ENCODE measurements at places on chromosomes 7 and 10.

DNA sequence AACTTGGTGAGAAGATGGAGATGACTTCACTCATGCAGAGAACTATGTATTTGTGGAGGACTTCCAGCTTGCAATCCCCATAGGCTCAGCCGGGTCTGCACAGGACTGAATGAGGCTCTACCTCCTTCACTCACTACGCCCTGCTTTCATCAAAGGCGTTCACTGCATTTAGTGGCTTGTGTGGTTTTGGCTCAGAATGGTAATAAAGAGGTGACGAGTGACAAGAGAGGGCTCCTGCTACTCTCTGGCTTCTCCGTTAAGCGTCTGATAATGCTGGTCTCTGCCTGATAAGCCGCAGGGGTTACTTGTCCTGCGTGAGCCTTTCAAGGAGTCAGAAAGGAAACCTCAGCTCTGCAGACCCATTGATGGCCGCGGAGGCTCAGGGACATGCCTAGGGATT lies 343.4 kb downstream of the PRPF18 start:
- no peak for DNase-seq

GRCh38 chr10:131843881-131844284 lies 56.9 kb upstream of the PPP2R2D start:
- no peak for DNase-seq

GRCh38 chr7:122887198-122887597 lies 938 bp upstream of the CADPS2 start:
- peak; percentile 92 for DNase-seq

DNA sequence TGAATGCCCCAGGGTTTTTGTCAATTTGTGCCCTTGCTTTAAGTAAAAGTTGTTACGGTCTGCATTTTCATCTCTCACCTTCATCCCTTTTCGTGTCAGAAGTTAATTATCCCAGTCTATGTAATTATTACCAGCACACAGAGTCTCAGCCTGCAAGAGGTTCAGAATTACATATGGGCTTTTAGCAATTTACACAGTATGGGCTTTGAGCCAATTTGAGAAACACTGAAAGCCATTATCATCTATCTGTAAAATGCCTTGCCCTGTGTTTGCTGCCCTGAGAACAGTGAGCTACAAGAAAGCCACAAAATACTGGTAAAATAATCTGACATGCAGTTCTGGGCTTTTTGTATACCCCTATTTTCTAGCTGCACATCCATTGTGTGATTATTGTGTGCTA lies 125.6 kb upstream of the STEAP4 start:
- DNase-seq: no peak

DNA sequence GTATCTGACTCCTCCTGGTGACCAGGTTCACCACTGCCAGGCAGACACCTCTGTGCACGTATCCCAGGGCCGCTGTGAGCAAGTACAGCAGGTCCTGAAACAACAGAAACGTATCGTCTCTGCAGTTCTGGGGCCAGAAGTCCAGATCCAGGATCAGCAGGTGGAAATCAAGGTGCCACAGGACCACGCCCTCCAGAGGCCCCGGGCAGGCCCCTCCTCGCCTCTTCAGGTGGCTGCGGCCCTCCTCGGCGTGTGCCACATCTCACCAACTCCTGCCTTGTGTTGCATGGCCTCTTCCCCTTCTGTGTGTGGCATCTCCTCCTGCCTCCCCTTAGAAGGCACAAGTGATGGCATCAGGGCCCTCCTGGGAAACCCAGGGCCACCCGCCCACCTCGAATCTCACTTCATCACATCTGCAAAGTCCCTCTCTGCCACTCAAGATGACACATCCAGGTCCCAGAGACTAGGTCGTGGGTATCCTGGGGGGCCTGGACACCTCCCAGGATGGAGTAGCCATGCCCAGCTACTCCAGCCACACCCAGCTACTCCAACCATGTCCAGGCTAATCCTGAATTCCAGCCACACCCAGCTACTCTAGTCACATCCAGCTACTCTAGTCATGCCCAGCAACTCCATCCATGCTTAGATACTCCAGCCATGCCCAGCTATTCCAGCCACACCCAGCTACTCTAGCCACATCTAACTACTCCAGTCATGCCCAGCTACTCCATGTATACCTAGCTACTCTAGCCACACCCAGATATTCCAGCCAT lies 52.6 kb upstream of the DNAAF5 start:
- no peak for DNase-seq

GRCh38 chr10:63103971-63104409 lies 29.1 kb upstream of the NRBF2 start:
- no peak for DNase-seq

DNA sequence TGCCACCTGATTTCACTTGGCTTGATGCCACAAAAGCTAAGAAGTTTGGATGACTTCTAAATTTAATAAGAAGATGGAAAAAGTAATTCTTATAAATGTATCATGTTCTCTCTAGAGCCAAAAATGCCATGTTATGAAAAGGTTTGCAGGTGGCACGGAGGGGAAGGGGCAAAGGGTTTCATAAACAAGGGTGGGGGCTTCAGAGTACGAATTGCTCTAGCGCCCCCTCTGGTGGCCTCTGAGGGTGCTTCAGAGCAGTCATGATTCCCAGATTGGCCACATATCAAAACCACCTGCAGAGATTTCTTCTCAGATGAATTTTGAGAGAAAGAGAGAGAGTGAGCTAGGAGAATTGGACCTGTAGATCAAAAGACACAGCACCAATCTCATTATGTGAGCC lies 208.6 kb upstream of the YAE1 start:
- DNase-seq: peak; percentile 37

DNA sequence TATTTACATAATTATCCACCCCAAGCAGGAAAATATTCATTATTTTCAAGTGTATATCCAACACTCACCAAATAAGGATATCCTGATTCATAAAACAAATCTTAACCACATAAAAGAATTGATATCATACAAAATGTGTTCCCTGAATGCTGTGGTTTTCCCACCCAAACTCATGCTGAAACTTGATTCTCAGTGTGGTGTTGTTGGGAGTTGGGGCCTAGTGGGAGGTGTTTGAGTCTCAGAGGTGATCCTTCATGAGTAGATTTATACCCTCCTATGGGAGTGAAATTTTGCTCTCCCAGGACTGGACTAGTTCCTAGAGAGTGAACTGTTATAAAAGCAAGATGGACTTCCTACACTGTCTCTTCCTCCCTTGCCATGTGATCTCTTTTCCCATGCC lies 1028.3 kb downstream of the SORCS1 start:
- DNase-seq: no peak

GRCh38 chr10:90960355-90960814 lies 39.5 kb upstream of the ANKRD1 start:
- peak; percentile 44 for DNase-seq

- no peak for DNase-seq
These were observed 10.5 kb downstream of the PSPH start for GRCh38 chr7:56040730-56041129.

- DNase-seq: no peak
These were observed 62.1 kb downstream of the FAM185A start for GRCh38 chr7:102810916-102811315.

GRCh38 chr10:23742368-23742767 lies 303.5 kb downstream of the OTUD1 start:
- DNase-seq: peak; percentile 24

DNA sequence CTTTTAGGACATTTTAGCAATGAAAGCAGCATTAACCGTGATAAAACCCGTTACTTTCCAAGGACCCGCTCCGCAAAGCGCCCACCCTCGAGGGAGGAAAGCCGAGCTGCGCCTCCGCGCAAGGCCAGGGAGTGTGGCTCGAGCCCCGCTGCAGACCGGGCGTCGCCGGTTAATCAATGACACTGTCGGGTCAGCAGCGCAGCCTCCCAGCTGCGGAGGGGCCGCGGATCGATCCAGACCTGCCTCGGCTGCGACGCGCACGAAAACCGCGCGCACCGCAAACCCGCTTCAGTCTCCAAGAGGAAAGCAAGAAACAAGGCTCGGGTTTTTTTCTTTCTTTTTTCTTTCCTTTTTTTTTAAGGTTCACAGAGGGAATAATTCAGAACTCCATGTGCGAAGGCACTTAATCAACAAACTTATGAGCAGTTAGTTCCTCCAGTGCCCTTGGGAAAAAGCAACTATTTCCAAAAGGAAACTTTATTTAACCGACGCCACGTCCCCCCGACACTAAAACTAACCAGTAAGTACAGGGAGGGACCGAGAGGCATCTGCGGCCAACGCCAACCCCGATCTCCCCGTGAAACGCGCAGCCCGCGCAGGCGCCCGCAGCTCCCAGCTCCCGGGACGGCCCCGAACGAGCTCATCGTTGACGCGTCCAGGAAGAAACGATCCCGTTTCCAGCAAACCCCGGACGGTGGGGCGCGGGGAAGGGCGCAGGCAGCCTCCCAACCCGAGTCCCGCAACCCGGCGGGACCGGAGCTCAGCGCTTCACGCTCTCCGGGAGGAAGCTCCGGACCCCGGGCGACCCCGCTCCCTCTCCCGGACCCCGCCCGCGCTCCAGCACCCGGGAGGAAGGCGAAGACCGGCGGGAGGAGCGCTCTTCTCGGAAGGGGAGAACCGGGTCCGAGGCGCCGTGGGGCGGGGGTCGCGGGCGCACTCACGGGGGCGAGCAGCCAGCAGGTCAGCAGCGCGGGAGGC lies 598 bp downstream of the VIPR2 start:
- no peak for DNase-seq

GRCh38 chr7:90242369-90243168 lies 2.4 kb upstream of the CFAP69 start:
- DNase-seq: no peak

- DNase-seq: no peak
These were observed 123.3 kb upstream of the GAD2 start for GRCh38 chr10:26093229-26093628.

DNA sequence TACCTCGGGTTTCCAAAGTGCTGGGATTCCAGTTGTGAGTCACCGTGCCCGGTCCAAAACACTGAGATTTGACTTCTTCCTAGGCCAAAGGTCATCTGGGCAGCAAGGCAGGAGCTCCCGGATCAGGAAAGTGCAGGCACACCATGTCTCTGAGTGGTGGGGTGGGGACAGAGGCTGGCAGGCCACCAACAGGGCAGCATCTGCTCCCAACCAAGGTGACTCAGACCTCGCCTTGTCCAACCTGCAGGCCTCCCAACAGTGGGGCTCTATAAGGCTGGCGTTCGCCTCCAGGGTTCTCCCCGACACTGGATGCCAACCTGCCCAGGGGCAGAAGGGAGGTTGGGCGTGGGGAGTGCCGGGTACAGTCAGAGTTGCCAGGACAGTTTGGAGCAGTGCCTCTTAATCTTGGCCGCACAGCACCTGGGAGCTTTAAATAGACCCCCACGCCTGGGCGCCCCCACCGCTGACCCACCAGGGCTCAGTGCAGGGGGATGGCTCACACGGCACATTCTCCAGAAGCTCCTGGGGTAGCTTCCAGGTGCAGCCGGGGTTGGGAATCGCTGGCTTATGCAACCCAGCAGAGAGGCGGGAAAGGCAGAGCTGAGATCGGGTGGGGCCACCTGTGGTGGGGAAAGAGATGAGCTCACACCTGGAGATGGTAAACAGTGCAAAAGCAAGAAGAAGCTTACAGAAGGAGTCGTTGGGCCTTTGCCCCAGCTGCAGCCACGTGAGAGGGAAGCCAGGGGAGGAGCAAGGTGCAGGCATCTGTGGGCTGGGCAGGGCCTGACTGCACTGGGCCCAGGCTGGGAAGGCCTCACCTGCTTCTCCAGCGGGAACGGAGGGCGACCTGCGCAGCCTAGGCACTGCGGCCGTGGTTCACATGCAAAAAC lies 10.9 kb downstream of the CALML5 start:
- peak; percentile 96 for DNase-seq

- no peak for DNase-seq
These were observed 347.2 kb downstream of the CALN1 start for GRCh38 chr7:72064916-72065315.

GRCh38 chr7:133853706-133854276 lies 273.3 kb upstream of the LRGUK start:
- peak; percentile 88 for DNase-seq

DNA sequence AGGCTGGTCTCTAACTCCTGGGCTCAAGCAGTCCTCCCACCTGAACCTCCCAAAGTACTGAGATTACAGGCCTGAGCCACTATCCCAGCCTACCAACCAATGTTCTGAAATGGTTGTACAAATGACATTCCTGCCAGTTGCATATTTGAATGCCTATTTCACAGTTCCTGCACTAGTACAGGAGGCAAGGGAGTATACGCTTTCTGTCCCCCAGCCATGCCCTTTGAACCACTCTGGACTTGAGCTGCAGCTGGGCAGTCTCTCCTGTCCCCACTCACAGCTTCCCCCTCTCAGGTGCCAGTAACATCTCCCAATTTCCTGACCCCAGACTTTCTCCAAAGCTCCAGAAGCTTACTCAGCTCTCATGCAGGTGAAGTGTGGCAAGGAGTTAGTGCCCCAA lies 58.9 kb downstream of the SPOCK2 start:
- DNase-seq: no peak

GRCh38 chr7:128361411-128362379 lies at the start of gene PRRT4:
Gene PRRT4 (minus strand): TSS chr7:128361690.
- DNase-seq: peak; percentile 72

GRCh38 chr10:79435271-79436065 lies 10.0 kb downstream of the ZCCHC24 start:
- no peak for DNase-seq

- DNase-seq: no peak
These were observed 600.6 kb downstream of the PHTF2 start for GRCh38 chr7:78399033-78399769.

DNA sequence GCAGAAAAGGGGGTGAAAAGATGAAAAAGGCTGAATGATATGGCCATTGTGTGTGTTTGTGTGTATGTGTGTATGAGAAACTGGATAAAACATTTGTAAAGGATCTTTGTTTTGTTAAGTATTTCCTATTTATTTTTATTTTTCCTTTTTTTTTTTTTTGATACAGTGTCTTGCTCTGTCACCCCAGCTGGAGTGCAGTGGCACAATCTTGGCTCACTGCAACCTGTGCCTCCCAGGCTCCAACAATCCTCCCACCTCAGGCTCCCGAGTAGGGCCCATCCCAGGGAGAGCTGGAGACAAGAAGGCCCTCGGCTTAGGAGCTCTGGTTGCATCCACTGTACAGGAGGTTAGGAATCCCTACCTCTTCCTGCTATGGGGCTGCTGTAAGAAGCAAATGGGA lies 6.9 kb upstream of the CALML5 start:
- peak; percentile 29 for DNase-seq

DNA sequence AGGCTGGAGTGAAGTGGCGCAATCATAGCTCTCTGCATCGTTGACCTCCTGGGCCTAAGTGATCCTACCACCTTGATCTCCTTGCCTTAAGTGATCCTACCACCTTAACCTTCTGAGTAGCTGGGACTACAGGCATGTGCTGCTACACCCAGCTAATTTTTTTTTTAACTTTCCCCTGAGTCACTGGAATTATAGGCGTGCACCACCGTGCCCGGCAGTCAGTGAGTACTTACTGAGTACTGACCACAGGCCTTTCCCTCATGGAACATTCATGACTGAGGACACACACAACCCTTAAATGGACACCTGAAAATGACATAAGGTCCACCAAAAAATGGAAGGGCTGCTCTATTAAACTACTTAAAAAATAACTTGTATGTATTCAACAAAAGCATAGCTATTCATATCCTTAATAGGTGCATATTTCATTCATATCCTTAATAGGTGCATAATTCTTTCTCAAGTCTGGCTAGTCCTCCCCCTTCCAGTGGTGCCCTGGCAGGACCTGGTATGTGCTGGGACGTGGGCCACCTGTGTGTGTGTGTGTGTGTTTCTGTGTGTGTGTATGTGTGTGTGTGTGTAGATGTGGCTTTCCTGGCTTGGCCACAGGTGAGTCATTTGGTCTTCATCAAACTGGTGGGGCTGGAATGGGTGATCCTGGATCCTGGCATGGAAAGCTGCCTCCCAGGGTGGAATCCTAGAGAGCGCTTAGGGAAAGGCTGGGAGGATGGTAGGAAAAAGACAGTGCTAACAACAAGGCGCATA lies 3.5 kb downstream of the FAM180A start:
- no peak for DNase-seq

GRCh38 chr10:71359364-71360046 lies 37.2 kb upstream of the CDH23 start:
- DNase-seq: no peak

GRCh38 chr10:129101232-129101980 lies 365.6 kb upstream of the MGMT start:
- DNase-seq: no peak
